ENCODE measurements at places on chromosomes 16 and 17.

- DNase-seq = no peak
Measured at GRCh38 chr16:84036982-84037425, 5.6 kb downstream of the SLC38A8 start.

- DNase-seq = peak; percentile 55
Measured at GRCh38 chr17:81684442-81684911, 666 bp downstream of the HGS start.

DNA sequence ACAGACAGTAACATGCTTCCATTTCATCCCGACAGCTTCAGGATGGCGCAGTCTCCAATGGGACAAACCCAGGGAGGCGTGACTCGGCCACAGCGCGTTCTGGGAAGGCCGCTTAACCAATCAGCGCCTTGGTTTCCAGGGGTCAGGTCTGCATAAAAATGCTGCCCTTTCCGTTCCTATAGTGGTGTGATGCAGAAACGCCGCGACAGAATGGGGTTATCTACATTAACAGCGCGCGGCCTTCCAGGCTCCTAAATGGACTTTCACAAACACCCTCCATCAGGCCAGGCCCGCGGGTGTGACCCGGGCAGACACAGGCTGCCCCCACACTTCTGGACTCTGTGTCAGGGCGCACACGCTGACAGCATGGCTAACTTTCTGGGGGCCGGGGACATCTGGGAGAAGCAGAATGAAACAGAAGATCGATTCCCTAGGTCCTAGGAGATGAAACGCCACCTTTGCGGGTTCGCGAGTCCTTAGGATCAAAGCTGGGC, 792 bp downstream of the TMEM231 start:
- peak; percentile 83 for DNase-seq

DNA sequence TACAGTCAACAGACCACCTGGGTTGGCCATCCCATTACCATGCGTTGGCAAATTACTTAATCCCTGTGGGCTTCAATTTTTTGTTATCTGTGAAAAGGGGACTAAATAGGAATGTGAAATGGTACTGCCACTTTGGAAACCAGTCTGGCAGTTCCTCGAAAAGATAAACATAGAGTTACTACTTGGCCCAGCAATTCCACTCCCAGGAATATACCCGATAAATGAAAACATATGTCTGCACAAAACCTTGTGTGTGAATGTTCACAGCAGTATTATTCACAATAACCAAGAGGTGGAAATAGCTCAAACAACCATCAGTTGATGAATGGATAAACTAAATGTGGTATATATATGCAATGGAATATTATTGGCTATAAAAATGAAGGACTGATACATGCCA, 87.9 kb downstream of the TANGO6 start:
- no peak for DNase-seq

- no peak for DNase-seq
Measured at GRCh38 chr17:14793237-14793636, 471.9 kb downstream of the PMP22 start.

DNA sequence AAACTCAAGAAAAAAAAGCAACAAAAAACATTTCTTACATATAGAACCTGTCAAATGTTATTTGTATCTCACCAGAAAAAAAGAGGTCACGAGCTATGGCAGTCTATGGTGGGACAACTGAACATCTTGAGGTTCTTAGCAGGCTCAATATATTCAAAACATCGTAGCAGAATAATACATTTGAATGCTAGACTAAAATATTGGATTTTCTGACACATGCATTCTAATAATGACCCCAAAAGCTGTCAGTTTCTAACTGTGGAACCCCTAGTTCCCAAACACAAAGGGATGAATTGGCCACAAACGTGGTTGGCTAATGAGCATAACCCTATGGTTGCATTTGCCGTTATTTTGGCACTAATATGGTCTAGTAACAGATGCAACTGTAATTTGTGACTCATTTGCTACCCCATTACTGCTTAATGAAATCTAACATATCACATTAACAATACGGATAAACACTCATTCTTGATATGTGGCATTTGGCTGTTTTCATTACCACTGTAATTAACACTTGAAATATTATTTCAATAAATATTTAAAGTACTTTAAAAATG, 81.2 kb downstream of the TOX3 start:
- DNase-seq = no peak

GRCh38 chr17:57906910-57907309, 48.3 kb downstream of the CUEDC1 start:
- peak; percentile 64 for DNase-seq

All from ELF-1 (cell line).